ENCODE measurements at places on chromosomes 4 and X.
A peak's percentile ranks its signal among the peaks of the same experiment; 100 is the strongest.

DNA sequence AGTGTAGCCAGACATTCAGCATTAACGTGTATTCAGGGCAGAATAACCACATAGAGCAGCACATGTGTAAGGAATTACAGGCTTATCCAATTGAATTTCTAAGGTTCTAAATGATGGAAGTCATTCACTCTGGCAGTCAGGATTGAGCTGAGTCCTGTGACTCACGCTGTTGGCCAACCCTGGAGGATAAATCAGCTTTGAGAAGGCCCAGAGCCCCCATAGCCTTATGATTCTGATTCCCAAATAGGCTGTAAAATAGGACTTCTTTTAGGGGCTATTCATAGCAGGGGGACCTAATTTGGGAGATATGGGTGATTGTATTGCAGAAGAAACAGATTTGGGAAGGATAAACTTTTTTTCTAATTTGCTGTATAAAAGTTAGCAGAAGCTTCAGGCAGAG lies 8.1 kb upstream of the HPF1 start:
- no peak for DNase-seq

GRCh38 chr4:185730387-185730786 lies 81.6 kb downstream of the SORBS2 start:
- DNase-seq = no peak

DNA sequence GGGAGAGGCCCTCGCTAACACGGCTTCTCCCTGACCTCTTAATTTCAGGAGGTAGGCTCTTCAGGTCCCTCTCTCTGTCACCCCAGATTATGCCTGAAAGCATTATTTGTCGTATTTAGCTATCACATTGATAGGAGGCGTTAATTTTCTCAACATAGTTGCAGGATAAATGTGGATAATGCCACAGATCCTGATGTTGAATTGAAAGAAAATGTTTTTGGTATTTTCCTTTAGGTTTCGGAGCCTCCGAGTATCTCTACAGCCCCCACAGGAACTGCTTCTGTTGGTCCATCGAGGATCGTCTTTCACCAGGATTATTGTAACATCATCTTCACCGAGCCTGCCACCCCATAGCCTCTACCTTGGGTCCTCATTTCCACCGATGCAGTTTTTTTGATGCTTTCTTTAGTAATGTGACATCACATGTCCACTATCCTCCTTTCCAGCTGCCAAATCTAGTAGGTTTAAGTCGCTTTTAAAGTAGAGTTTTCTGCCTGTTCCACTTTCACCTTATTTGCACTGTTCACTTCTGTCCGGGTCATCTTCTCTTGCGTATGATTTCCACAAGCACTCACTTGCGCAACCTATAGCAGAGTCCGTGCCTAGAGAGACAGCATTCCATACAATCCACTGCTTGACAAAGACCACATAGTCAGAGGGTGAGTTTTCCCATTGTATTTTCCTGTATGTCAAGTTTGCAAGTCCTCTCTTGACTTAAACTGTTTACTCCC lies 665 bp downstream of the TIGD2 start:
- no peak for DNase-seq

- no peak for DNase-seq
Measured at GRCh38 chr4:148007792-148008191, 275.9 kb downstream of the ARHGAP10 start.

DNA sequence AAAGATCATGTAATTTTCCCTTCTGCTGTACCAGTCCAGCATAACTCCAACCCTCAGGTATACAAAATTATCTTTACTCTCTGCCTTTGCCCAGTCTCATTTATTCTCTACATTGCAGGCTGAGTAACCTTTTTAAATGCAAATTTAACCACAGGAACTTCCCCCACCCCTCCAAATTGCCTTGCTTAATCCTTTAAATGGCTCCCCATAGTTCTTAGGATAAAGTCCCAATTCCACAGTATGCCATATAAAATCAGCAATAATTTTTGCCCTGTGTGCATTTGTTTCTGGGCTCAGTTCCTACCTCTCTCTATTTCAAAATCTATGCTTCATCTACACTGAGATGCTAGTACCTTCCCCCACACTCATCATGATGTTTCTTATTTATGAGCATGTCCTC lies 879.7 kb downstream of the RPA4 start:
- no peak for DNase-seq

- DNase-seq = no peak
Measured at GRCh38 chr4:119238068-119238722, 25.7 kb downstream of the USP53 start.

DNA sequence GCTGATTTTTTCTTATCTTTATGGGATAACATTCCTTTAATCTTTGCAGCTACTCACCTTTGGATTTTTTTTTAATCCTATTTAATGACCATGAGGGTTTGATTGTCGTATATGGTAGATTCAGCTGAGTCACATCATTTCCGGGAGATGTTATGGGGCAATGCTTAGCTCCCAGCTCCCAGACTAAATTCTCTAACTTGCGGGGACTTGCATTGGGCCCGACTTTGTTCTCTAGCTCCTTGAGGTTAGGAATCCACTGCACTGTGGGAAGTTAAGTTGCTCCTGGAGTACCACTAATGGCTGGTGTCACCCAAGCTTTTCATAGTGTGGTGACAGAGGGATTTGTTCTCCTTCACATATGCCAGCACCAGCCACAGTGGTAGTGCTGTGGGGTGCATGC lies 287.4 kb downstream of the TECRL start:
- no peak for DNase-seq

DNA sequence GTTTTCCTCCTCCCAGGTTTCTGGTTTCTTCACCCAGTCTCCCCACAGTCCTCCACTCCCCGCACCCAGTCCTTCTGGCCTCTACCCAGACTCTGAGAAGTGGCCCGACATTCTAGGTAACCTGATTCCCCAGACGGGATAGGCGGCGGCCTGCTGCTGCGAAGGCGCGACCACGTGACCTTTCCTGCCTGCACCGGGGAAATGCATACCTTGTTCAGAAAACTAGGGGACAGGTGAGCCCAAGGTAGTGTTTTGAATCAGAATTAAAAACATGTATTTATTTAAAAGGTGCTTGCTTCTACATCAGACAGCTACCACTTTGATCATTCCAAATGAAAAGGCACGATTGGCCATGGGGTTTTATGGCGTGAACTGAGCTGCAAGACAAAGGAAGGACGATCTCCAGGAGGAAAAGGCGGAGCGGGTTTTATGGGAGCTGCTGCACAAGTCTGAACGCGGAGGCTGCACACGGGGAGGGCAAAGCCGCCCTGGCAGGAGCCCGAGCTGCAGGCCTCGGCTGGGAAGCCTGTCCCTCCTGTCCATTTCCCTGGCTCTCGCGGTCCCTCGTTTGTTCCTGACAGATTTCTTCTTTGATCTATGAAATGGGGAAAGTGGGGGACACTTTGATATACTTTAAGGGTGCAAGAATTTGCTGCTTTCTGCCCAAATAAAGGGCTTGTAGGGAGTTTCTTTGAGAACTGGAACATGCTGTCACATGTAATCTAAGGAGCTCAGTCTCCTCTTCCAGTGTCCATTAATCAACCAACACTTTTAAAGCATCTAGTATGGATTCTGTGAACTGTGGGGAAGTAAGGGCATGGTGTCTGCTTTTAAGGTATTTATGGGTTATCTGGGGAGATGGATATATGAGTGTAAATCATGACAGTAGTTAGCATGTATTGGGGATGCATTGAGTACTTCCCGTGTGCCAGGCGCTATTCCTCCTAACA lies 150.9 kb downstream of the SPRY1 start:
- DNase-seq = peak; percentile 65

GRCh38 chr4:147994076-147994475 lies 262.2 kb downstream of the ARHGAP10 start:
- DNase-seq = no peak

DNA sequence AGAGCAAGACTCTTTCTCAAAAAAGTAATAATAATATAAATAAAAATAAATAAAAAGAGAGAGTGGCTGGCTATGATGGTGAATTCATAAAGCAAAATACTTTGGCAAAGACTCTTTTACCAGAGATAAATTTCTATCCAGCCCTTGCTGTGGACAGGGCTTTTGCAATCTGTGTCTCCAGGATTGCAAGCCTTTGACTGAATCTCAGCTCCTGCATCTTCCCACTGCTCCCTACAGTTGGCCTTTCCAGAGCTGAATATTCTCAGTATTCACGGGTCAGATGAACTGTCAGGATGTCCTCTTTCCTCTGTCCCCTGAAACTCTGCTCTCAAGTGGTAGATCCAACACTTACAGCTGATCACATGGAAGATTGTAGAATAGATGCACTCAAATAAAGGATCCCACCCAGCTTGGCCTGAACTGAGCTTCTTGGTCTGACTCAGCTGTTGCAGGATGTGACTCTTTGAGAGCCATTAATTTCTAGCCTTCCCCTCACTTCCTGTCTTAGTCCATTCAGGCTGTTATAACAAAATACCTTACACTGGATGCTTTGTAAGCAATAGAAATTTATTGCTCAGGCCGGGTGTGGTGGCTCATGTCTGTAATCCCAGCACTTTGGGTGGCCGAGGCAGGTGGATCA lies 123.4 kb upstream of the GUCY1A1 start:
- DNase-seq = no peak

GRCh38 chr4:109977854-109978501 lies 65.3 kb downstream of the EGF start:
- DNase-seq = peak; percentile 4

DNA sequence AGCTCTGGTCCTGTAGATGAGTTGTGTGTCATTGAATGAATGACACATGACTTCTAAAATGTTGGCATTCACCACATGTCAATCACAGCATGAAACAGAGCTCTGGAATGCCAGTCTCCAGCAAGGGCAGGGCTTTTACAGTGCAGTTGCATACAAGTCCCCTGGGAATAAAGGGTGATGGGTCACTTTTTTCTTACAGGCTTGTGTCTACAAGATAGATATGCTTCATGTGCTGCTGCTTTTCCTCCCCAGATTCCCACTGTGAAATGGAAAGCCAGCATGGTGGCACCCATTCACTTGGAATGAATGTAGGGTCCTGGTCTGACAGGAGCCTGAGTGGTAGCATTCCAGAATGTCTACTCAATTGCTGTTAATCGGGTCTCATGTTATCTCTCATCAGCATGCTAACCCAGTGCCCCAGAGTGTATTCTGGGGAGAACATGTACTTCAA lies 159.1 kb upstream of the KIT start:
- DNase-seq = no peak

- DNase-seq = no peak
Measured at GRCh38 chr4:22315628-22316027, 200.2 kb downstream of the ADGRA3 start.

GRCh38 chr4:97016186-97016907 lies 1126.9 kb downstream of the STPG2 start:
- DNase-seq = peak; percentile 3

DNA sequence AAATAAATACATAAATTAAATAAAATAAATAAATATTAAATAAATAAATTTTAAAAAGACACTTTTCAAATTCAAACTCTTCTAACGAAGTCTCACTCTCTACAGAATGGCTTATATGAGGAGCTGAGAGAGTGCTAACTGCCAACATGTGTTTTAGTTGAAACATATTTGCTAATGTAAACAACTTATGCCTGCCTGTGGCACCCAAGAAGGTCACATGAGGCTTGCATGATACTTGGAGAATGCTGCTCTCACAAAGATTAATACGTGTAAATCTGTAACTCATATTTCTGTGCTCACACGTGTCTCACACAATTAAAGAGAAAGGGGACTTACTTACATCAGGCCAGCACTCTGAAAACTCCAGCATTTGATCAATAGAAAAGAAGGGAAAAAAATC lies 43.2 kb upstream of the PITX2 start:
- no peak for DNase-seq

DNA sequence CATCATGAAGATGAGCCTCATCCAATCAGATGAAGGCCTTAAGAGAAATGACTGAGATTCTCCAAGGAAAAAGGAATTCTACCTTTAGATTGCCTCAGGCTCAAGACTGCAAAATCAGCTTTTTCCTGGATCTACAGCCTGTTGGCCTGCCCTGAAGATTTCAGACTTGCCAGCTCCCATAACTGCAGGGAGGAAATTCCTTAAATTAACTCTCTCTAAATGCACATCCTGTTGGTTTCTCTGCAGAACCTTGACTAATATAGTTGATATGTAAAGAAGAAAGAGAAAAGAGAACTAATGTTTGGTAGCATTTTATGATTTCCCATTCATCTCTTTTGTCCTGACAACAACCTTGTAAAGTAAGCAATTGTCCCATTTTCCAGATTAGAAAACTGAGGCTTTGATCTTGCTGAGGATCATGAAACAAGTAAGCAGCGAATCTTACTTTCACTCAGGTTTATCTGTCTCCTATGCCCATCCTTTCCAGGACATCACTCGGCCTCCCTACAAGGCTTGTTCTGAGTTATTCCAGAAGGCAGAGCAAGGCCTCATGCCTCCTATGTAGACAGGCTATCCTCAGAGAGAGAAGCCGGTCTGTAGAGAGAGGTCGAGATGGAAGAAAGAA lies 115.0 kb upstream of the LDB2 start:
- no peak for DNase-seq

DNA sequence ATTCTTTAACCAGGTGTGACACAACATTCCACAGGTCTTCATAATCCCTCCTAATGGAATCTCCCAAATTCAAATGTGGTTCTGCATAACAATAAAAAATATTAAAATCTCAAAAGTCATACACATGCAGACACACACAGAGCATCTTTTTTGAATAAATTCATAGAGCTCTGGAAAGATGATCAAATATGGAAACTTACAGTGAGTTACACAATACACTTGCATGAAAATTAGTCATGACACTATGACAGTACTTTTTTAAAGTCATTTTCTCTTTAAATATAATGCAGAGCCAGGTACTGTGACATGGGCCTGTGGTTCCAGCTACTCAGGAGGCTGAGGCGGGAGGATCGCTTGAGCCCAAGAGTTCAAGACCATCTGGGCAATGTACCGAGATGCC lies 38.9 kb downstream of the DDX60L start:
- no peak for DNase-seq

GRCh38 chrX:40148385-40149285 lies 50.9 kb upstream of the BCOR start:
- no peak for DNase-seq

DNA sequence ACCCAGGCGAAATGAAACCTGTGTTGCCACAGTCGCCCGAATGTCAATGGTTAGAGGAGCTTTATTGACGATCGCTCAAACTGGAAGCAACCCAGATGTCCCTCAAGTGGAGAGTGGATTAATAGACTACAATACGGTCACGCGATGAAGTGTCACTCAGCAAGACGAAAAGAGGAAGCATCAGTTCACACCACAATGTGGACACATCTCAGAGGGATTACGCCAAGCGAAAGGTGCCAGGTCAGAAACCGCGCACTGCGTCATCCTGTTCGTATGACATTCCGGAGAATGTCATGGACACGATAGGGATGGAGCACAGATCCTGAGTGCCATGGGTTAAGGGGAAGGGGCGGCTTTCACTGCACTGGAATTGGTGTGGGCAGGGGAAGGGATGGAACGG lies 111.7 kb downstream of the HMX1 start:
- no peak for DNase-seq

DNA sequence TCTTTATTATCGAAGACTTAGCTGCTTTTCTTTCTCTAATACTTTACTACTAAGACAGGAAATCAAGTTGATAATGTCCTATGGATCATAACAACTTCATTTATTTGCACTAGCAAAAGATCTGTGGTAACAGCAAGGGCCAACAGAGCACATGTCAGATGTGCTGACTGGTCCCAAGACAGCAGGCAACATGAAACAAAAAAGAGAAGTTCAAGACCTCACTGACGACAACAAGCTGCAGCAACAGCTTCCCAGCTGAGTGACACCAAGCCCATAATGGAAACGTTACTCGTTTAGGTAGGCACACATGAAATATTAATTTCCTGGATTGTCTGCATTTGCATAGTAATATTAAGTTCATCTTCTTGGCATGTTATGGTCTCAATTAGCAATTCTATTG lies 126.9 kb downstream of the UNC5C start:
- DNase-seq = no peak

Data from NCI-H2029 (cell line).